ENCODE measurements at places on chromosomes 12 and 14.

DNA sequence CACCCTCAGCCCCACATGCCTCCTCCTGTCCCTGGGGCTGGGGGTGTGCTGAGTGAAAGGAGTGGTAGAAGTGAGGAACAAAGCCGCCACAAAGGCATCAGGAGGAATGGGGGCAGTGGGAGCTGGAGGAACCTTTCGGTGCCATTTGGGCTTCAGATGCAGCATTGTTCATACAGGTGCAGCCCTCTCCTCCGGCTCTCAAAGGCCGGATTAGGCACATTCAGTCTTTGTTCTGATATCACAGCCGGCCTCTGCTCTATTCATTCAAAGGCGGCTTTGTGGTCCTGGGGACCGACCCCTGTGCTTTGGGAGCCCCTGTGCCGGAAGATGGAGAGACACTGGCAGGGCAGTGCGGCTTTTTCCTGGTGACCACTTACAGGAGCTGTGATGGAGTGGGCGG, 53.2 kb downstream of the SMOC1 start:
- no peaks in the 10 kb centered on the region for H3K27me3 ChIP-seq
- no peak overlapping the region for H3K27ac ChIP-seq
- DNase-seq, result no peak
- no peak overlapping the region for H3K4me3 ChIP-seq
- H3K4me1 ChIP-seq, result peaks cover 44% of the 10 kb centered on the region
- peaks cover 4% of the 10 kb centered on the region for H3K36me3 ChIP-seq

DNA sequence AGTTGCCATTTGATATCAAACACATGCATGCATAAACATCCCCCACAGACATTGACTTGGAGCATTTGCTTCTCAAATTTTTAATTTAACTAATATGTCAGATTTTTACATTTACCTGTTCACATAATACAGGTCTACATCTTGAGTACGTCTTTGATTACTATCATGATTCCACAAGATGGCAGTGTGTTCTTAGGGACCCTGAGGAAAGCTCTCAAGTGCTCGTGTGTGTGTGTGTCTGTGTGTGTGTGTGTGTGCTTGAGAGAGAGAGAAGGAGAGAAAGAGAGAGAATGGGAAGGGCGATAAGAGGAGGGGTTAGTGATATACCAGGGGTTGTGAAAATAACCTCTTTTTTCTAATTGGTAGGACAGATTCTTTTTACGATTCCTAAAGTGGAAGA, 167.1 kb upstream of the OR4E1 start:
- no peak for DNase-seq
- H3K27ac ChIP-seq, result no peak overlapping the region

GRCh38 chr12:96250119-96250685, 56.0 kb downstream of the ELK3 start:
- H3K27me3 ChIP-seq, result no peaks in the 10 kb centered on the region
- H3K4me3 ChIP-seq, result no peak overlapping the region
- peaks cover 10% of the 10 kb centered on the region for H3K36me3 ChIP-seq
- peaks cover 24% of the 10 kb centered on the region for H3K4me1 ChIP-seq
- DNase-seq, result no peak
- H3K27ac ChIP-seq, result no peak overlapping the region

- no peaks in the 10 kb centered on the region for H3K4me1 ChIP-seq
- peak; percentile 55 for DNase-seq
- no peak overlapping the region for H3K27ac ChIP-seq
- no peaks in the 10 kb centered on the region for H3K27me3 ChIP-seq
- no peak overlapping the region for H3K4me3 ChIP-seq
These were observed 45.7 kb upstream of the ITPR2 start for GRCh38 chr12:26878661-26879119.

DNA sequence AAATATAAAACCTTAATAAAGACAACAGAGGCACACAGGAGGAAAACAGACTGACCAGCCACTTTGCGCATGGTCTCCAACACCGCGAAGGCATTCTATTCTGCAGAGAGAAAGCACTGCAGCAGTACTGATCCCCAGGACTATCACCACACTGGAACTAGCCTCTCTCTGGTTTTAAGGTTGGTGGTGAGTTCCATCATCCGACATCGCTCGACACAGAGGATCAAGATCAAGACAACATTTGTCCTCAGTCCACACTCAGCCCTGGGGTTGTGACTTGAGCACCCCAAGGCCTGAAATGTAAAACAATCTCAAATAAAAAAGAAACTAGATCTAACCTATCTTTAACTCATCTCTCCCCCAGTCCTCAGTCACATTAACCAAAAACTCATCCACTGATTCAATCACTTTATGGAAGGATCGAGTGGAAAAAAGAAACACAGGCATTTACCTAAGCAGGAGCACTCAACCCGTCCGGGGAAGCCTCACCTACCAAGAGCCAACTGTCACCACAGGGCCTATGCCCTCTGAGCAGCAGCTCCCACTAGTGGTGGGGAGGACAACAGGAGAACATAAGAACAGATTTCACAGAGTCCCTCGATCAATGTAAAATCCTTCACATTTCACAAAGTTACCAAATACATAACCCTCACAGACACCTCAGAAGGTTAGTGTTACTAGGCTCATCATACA, 17.7 kb downstream of the STXBP6 start:
- no peak overlapping the region for H3K4me3 ChIP-seq
- no peak overlapping the region for H3K27ac ChIP-seq
- DNase-seq, result no peak
- no peaks in the 10 kb centered on the region for H3K36me3 ChIP-seq

GRCh38 chr12:52876372-52876771, 27.6 kb upstream of the KRT78 start:
- H3K27ac ChIP-seq, result no peak overlapping the region
- H3K36me3 ChIP-seq, result no peaks in the 10 kb centered on the region
- peaks cover 15% of the 10 kb centered on the region for H3K27me3 ChIP-seq

- H3K4me3 ChIP-seq, result no peak overlapping the region
- no peaks in the 10 kb centered on the region for H3K4me1 ChIP-seq
- no peaks in the 10 kb centered on the region for H3K36me3 ChIP-seq
- H3K27ac ChIP-seq, result no peak overlapping the region
- no peak for DNase-seq
These were observed 142.8 kb downstream of the TTC8 start for GRCh38 chr14:88967299-88967698.

GRCh38 chr12:28014196-28014595, 41.7 kb upstream of the PTHLH start:
- H3K4me1 ChIP-seq, result no peaks in the 10 kb centered on the region
- no peak overlapping the region for H3K4me3 ChIP-seq
- H3K27ac ChIP-seq, result no peak overlapping the region
- H3K27me3 ChIP-seq, result no peaks in the 10 kb centered on the region
- no peak for DNase-seq
- H3K36me3 ChIP-seq, result no peaks in the 10 kb centered on the region

- peaks cover 2% of the 10 kb centered on the region for H3K27me3 ChIP-seq
- no peak overlapping the region for H3K27ac ChIP-seq
- peaks cover 5% of the 10 kb centered on the region for H3K4me1 ChIP-seq
- no peaks in the 10 kb centered on the region for H3K36me3 ChIP-seq
- no peak overlapping the region for H3K4me3 ChIP-seq
These were observed 34.1 kb downstream of the NOC4L start for GRCh38 chr12:132178316-132178715.

GRCh38 chr14:58765418-58765831, 127.7 kb downstream of the DACT1 start:
- H3K4me3 ChIP-seq, result no peak overlapping the region
- no peaks in the 10 kb centered on the region for H3K27me3 ChIP-seq
- H3K27ac ChIP-seq, result peak overlapping the region; percentile 64
- no peak for DNase-seq

- H3K27ac ChIP-seq, result no peak overlapping the region
- H3K27me3 ChIP-seq, result no peaks in the 10 kb centered on the region
- no peak overlapping the region for H3K4me3 ChIP-seq
- H3K36me3 ChIP-seq, result no peaks in the 10 kb centered on the region
These were observed 237.9 kb upstream of the CCDC196 start for GRCh38 chr14:66248256-66248655.

DNA sequence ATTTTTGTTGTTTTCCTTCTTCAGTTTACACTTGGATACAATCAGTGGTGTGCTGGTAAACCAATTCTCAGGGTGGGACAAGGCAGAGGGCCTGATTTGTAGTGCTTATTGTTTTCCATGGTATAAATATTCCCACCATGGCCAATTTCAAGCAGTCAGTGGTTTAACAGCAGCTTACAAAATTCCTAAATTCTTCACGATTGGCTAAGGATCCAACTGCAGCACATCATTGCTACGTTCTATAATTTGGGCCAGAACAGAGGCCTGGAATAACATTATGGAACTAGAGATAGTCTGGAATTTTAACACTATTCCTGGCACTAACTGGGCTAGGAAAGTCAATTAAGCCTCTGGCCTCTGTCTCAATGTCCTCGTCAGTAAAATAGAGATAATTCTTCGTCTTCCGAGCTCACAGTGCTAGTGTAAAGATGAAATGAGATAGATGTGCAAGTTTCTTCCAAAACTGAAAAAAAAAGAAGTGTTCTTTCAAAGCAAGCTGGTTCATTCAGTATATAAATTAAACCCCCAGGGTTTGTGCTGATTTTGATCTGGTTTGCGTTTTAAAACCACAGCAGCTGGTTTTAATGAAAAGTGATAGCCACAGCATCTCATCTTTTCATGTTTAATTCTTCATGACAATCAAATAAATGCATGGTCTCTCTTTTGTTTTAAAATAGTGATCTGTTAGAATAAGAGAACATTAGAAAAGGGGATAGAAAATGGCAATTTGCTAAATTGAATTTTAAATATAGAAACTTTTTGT, 104.1 kb downstream of the EPS8 start:
- peaks cover 8% of the 10 kb centered on the region for H3K4me1 ChIP-seq
- H3K27ac ChIP-seq, result no peak overlapping the region
- no peaks in the 10 kb centered on the region for H3K27me3 ChIP-seq
- no peak for DNase-seq
- H3K36me3 ChIP-seq, result no peaks in the 10 kb centered on the region

GRCh38 chr12:47032644-47033043, 46.8 kb upstream of the PCED1B start:
- H3K36me3 ChIP-seq, result no peaks in the 10 kb centered on the region
- peak; percentile 93 for DNase-seq
- no peak overlapping the region for H3K27ac ChIP-seq
- H3K4me3 ChIP-seq, result no peak overlapping the region

DNA sequence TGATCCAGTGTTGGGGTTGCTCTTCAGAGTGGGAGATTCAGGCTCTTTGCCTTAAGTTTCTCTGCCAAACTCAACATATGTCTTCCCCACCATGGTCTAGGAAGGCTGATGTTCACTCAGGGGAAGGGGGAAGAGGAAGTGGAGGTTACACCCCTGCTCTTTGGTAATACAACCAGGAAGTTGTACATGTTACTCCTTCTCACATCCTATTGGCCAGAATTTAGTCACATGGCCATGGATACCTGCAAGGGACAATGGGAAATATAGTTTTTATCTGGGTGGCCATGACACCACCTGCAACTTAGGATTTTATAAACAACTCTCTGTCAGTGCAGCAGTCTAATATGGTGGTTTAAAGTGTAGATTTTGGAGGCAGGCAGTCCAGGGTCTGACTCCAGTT, 150.9 kb downstream of the TBX5 start:
- H3K27ac ChIP-seq, result no peak overlapping the region
- H3K27me3 ChIP-seq, result no peaks in the 10 kb centered on the region
- H3K4me1 ChIP-seq, result no peaks in the 10 kb centered on the region
- H3K4me3 ChIP-seq, result no peak overlapping the region
- DNase-seq, result no peak

GRCh38 chr12:108815875-108816594, 41.3 kb downstream of the SSH1 start:
- peaks cover 49% of the 10 kb centered on the region for H3K36me3 ChIP-seq
- H3K27ac ChIP-seq, result no peak overlapping the region
- no peaks in the 10 kb centered on the region for H3K4me1 ChIP-seq
- no peak overlapping the region for H3K4me3 ChIP-seq
- no peak for DNase-seq

- no peaks in the 10 kb centered on the region for H3K36me3 ChIP-seq
- H3K27me3 ChIP-seq, result no peaks in the 10 kb centered on the region
- no peaks in the 10 kb centered on the region for H3K4me1 ChIP-seq
- no peak overlapping the region for H3K27ac ChIP-seq
These were observed 62.0 kb upstream of the LMNTD1 start for GRCh38 chr12:25615119-25615518.

DNA sequence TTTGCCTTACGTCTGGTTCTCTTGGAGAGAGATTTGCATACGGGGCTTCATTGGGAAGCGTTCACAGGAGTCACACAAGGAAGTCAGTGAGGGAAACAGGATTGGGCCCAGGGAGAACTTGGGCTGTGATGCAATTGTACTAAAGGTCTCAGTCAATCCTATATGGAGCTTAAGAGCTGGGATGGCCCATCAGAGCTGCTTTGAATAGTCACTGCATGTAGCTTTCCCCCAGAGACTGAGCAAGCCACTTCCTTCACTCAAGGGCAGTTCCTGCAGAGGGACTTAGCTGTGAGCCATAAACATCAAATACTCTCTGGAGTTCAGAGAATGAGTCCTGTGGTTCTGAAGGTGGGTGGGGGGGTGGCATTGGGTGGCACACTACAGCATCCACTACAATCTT, 605.4 kb downstream of the MED13L start:
- H3K4me1 ChIP-seq, result no peaks in the 10 kb centered on the region
- no peak overlapping the region for H3K4me3 ChIP-seq
- H3K27me3 ChIP-seq, result no peaks in the 10 kb centered on the region
- no peak for DNase-seq
- H3K36me3 ChIP-seq, result no peaks in the 10 kb centered on the region

DNA sequence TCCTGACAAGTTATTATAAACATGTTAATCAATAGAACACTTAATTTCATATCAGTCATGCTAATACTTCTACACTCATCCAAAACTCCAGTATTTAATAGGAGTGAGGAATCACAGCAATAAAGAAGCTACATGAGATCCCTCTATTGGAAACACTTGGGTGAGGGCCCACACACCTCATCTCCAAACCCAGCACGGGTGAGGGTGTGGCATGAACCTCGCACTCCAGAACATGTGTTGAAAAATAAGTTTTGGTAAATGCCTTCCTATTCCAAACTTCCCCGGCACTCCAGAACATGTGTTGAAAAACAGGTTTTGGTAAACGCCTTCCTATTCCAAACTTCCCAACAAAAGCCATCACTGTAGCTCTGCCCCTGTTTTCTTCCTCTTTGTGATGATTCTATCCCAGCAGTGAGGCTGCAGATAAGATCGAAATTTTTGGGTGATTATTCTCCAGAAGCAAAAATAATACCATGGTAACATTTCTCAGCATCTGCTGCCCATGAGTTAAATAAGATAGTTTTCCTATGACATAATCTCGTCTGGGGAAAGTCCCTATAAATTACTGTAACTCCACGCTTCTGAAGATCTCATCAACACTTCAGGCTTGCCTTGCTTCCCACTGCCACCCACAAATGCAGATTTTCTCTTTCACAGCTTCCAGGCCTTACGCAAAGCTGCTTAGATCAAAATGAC, 24.4 kb upstream of the PTPRB start:
- no peaks in the 10 kb centered on the region for H3K36me3 ChIP-seq
- H3K4me3 ChIP-seq, result no peak overlapping the region
- H3K4me1 ChIP-seq, result no peaks in the 10 kb centered on the region
- no peaks in the 10 kb centered on the region for H3K27me3 ChIP-seq
- H3K27ac ChIP-seq, result no peak overlapping the region

Measured in spinal cord (tissue), 10 donors.